IPS DF 19.7 (cell line): ENCODE measurements at places on chromosomes 1 and 21.

DNA sequence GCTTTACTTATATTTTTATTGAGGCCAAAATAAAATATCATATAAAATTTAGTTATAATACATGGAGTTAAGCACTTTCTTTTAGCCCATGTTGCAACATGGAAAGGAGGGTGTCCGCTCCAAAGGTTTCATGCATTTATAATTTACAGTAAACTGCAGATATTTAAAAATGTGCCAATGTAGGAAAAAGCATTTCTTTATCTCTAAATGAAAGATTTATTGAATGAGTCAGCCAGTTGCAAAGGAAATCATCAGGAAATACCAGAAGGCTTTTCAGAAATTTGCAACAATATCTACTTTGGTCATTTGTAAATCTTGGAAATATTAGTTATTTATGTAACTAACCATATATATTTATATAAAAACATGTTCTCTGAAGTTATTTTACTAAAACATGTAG, 12.1 kb downstream of the ATP6V1G3 start:
- DNase-seq: no peak

DNA sequence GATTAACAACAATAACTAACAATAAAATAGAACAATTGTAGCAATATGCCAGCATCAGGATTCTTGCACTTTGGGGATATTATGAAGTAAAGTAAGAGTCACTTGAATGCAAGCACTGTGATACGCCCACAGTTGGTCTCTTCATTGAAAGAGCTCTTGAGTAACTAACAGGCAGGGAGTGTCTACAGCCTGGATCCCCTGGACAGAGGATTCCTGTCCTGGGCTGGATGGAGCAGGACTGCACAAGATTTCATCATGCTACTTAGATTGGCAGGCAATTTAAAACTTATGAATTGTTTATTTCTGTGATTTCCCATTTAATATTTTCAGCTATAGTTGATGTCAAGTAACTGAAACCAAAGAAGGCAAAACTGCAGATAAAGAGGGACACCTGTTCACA, 13.7 kb upstream of the KRTAP19-5 start:
- no peak for DNase-seq

GRCh38 chr1:46983830-46984586, 39.5 kb upstream of the CYP4X1 start:
- DNase-seq: peak; percentile 17

DNA sequence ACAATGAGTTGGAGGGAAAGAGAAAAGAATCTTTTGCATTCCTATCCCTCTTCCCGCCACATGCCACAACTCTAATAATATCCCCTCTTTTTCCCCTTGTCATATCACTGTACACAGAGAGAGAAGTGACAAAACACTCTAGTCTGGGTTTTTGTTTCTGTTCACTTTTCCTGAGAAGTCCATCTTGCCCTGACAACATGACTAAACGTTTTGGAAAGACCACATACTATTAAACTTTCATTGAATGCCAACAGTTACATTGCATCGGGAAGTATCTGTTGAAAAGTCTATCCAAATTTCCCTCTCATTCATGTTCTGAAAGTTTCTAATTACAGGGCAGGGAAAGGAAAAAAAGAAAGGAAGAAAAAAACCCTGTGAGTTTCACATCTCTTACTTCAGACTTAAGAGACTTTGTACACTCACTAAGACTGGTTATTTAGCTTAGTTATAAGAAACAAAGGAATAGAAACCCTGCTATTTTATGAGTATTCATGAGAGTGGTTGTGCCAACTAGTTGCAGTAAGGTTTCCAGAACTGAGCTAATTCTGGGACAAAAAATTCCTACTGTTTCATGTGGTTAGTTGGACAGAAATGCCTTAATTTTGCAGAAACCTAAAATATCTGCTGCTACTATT, 16.9 kb downstream of the PLA2G4A start:
- no peak for DNase-seq

GRCh38 chr21:42668298-42668992, 15.0 kb downstream of the PDE9A start:
- DNase-seq: no peak
